AML-193 (cell line): ENCODE measurements at places on chromosomes 16 and 17.

GRCh38 chr16:57060323-57061083 lies 31.9 kb upstream of the CPNE2 start:
- no peak for DNase-seq

- no peak for DNase-seq
Measured at GRCh38 chr17:17258998-17259397, 22.0 kb upstream of the FLCN start.

DNA sequence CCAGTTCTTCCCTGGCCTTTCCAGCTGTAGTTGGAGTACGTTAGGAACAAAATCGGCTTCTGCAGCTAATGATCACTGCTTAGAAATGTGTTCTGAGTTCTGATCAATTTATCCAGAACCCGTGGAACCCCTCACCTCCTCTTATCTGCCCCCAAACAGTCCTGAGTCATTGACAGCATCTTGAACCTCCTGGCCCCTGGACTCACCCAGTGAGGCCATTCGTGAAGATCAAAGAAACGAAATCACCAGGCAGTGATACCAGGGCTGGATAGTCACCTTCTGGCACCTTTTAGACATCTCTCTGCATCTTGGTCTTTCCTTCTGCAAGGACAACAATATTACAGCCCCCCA lies 17.0 kb upstream of the EXOC7 start:
- DNase-seq: no peak

- DNase-seq: peak; percentile 33
Measured at GRCh38 chr17:57486882-57487301, 230.6 kb downstream of the MSI2 start.

DNA sequence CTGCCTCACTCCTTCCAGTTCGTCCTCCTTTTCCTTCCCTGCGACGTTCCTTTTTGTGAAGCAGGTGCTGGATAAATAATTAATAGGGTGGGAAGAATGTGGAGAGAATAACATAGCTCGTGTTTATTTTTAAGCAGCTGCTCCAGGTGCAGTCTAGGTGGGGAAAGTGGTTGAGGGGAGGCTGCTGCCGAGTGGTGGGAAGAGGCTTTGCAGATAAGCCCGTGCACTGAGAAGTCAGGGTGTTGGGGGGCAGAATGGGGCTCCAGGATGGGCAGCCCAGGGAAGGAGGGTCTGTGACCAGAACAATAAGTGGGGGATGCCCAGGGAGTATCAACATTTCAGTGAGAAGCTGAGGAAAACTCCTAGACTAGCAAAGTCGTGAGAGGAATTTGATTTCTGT lies 300.5 kb downstream of the CPPED1 start:
- no peak for DNase-seq

DNA sequence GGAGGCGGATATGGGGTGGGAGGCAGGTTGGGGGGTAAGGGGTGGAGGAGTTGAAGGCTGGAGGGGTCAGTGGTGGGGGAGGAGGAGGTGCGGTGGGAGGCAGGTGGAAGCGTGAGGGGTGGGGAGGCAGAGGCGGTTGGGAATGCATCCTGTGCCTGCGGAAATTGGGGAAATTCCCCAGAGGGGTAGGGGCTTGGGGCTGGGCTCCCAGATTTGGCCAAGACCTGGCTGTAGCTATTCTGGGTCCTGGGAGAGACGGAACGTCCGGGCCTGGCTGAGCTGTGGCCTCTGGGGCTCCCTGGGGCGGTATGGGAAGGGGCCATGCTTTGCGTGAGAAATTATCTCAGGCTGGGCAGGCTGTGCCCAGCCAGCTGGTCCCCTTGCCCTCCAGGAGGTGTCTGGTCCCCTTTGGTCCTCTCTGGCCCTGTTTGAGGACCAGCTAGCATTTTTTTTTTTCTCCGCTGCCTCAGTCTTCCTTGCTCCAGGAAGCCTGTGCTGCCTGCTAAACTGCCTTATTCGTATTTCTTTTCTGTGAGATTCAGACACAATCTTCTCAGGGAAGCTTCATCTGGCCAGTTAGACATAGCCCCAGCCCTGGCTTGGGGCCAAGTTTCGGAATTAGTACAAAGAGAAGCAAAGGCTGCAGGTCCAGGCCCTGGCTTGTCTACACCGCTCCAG lies 7.3 kb upstream of the TRPV2 start:
- DNase-seq: no peak

GRCh38 chr16:30656974-30657865 lies 1.0 kb upstream of the FBRS start:
- peak; percentile 40 for DNase-seq

- no peak for DNase-seq
Measured at GRCh38 chr16:8847145-8847544, 21.7 kb downstream of the CARHSP1 start.

DNA sequence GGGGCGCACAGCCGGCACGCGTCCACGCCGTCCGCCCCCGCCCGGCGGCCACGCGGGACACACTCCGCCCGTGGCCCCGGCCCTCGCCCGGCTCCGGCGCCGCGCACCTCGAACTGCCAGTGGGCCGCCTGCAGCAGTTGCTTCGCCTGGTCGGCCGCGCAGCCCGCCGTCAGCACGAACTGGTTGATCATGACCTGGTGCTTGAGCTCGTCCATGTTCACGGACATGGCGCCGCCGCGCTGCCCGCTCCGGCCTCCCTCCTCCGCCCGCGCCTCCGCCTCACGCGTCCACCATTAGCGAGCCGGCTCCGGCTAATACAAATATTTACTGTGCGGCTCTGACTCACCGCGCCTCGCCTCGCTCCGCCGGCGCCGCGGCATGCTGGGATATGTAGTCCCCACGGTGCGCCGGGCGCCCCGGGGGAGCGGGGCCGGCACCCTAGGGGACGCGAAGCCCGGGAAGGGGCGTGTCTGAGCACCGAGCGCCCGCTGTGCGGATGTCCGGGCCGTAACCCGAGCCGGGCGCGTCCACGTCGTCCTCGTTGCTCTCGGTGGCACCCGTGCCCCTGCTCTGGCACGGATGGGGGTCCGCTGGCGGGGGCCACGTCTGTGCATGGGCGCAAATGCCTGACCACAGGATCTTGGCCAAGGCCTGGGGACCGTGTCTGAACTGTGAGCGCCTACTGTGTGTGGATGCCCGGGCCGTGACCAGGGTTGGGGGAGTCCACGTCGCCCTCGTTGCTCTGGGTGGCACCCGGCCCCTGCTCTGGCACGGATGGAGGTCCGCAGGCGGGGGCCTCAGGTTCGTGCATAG lies at the start of gene UBALD1:
Gene UBALD1 (minus strand): TSS at position 318 of the 813 bp plus-strand sequence. CDS start 91 bp downstream, at position 227.
- peak; percentile 67 for DNase-seq

- no peak for DNase-seq
Measured at GRCh38 chr17:3804503-3804931, 3.5 kb upstream of the ITGAE start.

DNA sequence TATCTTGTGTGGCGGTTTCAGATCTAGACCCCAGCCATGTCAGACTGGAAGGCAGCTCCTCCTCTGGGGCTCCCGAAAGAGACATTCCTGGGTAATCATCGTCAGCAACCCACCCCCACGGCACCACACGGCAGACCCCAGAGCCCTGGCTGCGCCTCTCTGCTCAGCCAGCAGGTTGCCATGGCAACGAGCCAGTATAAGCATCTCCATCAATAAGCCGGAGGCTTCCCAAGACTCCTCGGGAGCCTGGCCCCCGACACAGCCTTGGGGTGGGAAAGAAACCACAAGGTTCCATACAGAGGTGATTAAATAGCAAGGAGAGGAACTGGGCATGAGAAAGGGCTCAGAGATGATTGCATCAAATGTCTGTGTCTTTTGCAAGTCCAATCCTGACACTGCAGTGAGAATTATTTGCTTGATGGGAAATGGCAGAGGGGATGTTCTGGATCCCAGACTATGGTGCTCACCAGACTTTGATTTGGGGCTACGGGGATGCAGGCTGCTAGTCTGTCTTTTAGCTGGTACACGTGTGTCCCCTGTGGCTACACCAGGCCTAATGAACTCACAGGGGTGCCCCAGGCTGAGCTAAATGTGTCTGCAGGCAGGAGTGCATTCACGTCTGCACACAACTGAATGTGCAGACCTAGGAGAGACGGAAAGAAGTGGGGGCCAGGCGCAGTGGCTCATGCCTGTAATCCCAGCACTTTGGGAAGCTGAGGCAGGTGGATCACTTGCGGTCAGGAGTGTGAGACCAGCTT lies 320.5 kb upstream of the TNRC6C start:
- no peak for DNase-seq

DNA sequence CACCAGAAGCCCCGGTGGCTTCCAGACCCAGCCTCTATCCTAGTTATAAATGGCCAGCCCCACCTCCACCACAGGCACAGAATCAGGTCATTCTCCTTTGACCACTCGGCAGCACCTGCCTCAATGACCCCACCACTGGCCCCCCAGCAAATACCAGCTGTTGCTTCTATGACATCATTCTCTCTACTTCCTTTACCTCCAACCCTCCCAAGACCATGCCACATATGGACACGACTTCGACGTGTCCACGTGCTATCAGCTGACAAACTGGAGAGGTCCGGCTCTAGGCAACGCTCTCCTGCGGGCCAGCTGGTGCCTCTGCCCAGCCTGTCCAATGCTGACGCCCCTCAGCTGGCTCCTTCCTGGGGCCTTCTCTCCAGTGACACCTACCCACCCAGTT lies 5.9 kb downstream of the ALYREF start:
- no peak for DNase-seq

DNA sequence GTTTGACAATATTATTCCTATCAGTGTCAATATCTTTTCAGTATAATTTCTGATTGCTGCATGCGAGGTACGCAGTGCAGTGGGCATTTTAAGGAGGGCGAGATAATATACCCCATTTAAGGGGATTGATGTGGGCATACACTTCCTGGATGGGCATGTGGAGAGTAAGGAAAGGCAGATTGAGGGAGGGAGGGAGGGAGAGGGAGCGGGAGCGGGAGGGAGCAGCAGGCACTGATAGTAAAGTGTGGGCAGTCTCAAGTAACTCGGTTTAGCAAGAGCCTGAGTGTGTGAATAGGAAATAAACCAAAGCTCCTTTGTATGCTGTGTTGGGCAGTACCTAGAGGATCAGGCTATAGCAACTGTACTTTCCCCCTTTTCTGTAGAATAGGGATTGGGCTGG lies 5.1 kb downstream of the BPTF start:
- no peak for DNase-seq

DNA sequence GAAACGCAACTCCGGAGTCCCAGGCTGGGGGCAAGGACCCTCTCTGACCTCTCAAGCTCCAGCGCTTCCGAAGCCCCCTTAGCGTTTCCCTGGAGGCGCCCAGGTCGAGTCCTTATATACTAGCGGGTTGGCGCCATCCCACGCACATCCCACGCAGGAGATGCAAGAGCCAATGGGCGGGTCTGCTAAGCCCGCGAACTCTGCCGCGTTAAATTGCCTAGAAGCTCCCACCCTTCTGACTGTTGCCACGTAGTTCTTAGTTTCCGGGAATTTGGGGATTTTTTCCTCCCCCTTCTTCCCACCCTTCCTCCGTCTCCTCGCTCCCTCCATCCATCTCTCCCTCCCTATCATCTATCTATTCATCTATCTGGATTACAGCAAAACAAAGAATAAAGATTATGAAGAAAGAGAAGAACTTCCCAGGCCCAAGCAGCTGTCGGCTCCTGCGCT lies at the start of gene SLFN11:
Gene SLFN11 (minus strand): TSS at position 88 of the 450 bp plus-strand sequence. CDS start 9,814 bp downstream, outside the sequence.
- peak; percentile 87 for DNase-seq

GRCh38 chr16:48381201-48381600 lies 4.0 kb downstream of the SIAH1 start:
- no peak for DNase-seq

DNA sequence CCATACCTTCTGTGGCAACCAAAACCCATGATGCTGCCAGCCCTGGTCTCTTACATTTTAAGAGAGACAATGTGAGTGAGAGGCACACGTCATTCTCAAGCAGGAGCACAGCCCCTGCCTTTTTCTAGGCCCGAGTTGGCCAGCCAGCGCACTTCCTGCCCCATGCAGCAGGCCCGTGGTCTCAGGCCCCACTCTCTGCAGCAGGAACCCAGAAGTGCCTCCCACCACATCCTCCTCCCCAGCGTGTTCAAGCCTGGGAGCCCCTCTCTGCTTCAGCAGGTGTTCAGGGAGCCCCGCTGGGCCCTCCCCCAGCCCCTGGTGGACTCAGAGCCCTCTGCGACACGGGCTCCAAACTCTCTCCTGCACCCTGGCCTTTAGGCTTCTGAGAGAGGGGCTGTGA lies 30.5 kb downstream of the ITGAE start:
- DNase-seq: no peak

DNA sequence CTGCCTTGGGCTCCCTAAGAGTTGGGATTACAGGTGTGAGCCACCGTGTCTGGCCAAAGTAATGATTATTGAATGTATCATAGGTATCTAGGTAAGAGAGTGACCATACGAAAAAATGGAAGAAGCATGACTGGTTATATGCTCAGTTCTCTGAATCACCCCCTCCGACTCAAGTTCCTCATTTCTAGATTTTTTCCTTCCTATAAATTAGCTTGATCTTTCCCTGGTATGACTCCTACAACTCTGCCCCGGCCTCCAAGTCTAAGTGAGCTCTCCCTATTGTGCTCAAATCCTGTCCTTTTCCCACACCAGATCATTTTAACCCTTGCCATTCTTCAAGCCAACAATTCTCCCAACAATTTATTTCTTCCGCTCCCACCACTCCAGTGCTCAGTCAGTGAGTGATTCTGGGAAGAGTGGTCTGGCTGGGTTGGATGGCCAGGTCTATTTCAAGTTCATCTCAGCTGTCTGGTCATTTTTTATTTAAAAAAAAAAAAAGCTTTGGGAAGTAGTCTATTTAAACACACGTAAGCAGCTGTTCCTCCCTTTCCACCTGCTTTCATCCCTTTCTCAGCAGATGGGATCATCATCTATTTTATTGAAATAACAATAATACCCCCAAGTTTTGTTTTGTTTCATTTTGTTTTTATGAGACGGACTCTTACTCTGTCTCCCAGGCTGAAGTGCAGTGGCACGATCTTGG lies 120.2 kb upstream of the HS3ST2 start:
- DNase-seq: peak; percentile 22

DNA sequence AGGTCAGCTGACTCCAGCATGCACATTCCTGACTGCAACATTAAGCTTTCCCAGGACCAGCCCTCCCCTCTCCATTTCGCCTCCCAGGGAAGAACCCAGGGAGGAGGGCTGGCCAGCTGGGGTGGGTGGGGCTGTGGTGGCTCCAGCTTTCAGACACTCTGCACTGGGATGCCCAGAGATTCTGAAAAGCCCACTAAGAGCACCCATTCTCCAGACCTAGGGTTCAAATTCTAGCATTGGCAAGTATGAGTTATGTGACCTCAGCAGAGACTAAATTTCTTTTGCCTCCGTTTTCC lies 7.8 kb downstream of the DLX3 start:
- no peak for DNase-seq

DNA sequence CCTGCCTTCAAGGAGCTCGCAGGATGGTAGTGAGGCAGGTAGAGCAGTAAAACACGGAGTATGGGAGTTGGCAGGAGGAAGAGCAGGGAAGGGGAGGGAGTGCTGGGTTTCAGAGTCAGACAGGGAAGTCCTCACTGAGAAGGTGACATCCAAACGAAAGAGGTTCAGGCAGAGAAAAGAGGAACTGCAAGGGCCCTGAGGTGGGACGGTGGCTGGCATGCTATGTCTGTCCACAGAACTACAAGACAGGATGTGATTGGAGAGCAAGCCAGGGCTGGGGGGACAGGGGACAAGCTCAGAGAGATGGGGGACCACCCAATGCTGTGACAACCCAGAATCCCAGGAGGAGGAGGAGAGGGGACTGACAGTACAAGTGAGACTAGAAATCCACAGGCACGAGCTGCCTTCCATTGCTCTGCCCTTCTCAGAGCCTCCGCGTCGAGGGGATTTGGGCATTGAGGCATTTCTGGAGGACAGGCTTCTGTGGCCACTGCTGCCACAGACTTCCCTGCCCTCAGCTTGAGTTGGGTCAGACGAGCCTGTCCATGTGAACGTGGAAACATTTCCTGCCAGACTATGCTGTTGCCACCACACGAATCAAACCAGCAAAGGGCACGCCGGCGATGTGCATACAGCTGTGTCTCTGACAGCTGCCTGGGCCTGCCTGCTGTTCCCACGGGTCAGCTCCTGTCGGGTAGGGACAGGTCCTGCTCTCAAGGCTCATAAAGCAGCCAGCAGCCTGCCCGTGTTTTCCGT lies 100.1 kb downstream of the RAB11FIP4 start:
- peak; percentile 31 for DNase-seq
